ENCODE measurements at places on chromosomes 4 and X.

DNA sequence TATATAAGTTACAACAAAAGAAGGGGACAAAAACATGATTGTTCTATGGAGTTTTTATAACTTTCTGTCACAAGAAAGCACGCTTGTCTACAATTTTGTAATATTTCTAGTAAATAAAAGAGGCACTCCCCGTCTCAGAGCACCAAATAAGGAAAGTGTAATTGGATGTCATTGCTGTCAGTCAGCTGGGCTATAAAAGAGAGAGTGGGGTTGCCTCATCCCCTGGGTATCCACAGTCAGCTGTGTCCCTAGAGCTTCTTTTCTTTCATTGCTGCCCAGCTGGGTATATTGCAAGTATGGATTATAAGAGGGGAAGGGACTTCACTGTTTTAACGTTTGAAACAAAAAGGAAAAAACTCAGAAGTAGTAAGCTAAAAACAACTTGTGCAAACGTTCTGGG lies 61.3 kb downstream of the NPNT start:
- DNase-seq: peak; percentile 23

DNA sequence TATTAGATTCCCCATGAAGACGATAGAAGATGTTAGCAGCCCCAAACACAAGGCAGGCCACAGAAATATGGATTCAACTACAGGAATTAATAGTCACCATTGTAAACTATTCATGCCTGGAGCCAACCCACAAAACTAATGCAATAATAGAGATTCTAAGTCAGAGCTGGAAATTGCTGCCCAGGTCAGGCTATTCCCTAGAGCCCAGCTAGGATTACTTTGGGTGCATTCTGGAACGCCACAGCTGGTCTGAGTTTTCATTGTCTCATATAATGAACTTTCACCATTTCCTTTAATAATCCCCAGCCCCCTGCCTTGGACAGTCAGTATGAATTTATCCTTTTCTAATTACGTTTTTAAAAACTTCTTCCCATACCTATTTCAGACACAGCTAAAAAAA lies 252.6 kb downstream of the PAPSS1 start:
- DNase-seq: no peak

- DNase-seq: peak; percentile 82
Measured at GRCh38 chr4:7124689-7125442, 57.0 kb upstream of the GRPEL1 start.

GRCh38 chr4:17272154-17272553 lies 239.7 kb downstream of the QDPR start:
- DNase-seq: no peak

DNA sequence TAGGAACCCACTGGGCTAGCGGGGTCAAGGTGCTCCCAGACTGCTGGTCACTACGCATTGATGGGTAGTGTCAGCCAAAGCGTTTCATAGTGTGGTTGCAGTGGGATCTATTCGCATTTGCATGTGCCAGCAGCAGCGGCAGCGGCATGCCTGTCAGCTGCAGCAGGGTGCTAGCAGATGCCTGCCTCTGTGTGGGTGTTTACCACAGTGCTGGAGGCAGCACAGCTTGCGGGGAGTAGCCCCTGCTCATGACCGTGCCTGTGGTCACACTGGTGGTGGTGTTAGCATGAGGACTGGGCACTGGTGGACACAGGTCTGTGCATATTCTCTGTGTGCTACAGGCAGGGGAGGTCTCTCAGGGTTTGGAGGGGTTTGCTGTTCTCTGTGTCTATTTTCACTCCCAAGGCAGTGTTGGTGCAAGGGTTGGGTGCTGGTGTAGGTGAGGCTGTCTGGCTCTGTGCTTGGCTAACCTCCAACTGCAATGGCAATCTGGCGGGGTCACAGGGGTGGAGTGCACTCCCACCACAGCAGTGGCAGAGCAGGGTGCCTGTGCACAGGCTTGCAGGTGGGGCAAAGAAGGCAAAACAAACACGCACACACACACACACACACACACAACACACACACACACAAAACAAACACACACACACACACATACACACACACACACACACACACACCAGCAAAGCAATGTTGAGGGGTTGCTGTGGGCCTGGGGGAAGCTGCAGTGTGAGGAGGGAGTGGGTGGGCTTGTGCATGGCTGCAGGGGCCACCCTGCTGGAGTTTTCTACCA lies 184.4 kb downstream of the GLUD2 start:
- no peak for DNase-seq

- peak; percentile 88 for DNase-seq
Measured at GRCh38 chrX:38796946-38797345, 4.3 kb upstream of the MID1IP1 start.

DNA sequence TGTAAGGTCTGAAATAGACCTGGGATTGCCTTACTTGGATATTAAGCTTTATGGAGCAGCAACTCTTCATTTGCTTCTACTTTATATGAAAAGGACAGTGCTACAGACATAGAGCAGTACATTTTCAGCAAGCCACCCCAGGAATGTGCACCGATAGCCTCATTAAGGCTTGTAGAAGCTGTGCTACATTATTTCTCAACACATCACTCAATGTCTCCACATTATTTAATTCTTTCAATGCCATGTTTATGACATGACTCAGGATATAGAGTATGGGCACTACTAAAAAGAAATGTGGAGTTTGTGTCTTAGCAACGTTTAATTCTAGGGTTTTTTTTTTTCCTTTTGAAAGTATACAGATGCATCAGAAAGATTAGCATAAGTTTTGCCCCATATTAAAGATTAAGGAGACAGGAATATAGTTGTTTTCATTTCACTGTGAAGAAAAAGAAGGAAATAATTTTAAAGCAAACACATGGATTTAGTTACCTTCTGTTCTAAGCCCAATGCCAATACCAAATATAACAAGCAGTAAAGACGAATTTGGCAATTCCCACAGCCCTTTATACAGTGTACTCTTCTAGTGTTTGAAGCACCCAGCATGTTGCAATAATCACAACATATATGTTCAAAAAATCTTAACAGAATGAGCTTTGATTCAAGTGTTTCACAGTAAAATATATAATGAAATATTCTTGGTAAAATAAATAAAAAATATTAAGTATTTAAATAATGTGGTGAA lies 2140.1 kb upstream of the AGA start:
- peak; percentile 8 for DNase-seq

DNA sequence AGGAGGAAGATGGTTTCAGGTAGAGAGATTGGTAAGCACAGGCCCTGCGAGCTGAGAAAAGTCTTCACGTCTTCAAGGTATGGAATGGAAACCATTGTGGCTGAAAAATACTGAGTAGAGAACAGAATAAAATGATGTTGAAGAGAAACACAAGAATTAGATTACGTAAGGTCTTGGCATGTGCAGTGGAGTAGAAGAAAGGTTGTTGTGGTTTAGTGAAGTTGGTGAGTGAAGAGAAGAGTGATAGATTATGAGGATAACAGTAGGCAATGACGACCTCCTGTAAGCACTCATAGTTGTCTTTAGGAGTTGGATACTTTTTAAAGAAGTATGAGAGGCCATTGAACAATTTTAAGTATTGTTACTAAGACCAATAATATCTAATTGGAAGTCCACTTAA lies 642.6 kb downstream of the PCDH7 start:
- no peak for DNase-seq

- DNase-seq: peak; percentile 63
Measured at GRCh38 chrX:46759645-46759974, 692 bp upstream of the SLC9A7 start.

GRCh38 chr4:164381859-164382258 lies 372.1 kb upstream of the SMIM31 start:
- DNase-seq: no peak

- DNase-seq: no peak
Measured at GRCh38 chr4:47143261-47143660, 111.9 kb downstream of the GABRB1 start.

- DNase-seq: no peak
Measured at GRCh38 chr4:155822572-155822971, 43.5 kb downstream of the ASIC5 start.

DNA sequence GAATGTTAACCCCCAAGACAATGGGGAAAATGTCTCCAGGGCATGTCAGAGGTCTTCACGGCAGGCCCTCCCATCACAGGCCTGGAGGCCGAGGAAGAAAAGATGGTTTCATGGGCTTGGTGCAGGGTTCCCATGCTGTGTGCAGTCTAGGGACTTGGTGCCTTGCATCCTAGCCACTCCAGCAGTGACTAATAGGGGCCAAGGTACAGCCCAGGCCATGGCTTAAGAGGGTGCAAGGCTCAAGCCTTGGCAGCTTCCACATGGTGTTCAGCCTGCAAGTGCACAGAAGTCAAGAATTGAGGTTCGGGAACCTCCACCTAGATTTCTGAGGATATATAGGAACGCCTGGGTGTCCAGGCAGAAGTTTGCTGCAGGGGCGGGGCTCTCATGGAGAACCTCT lies 50.6 kb downstream of the BMP3 start:
- no peak for DNase-seq

DNA sequence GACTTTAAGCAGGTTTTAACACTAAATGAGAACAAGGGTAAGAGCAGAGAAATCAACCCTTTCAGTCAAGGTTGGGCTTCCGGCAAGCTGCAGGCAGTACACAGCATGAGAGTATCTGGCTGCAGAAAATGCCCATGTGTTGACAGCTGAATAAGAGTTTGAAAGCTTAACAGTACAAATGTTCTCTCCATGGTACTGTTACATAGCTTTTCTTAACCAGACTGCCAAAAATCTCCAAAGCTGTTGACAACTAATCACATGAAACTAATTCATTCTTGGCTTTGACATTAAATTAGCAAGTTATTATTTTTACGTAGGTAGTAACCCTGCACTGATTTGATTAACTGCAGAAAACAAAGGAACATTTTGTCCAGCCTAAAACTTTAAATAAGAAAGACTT lies 153.5 kb downstream of the SLC10A7 start:
- no peak for DNase-seq

GRCh38 chr4:185885075-185885474 lies 73.1 kb upstream of the SORBS2 start:
- DNase-seq: no peak

- DNase-seq: no peak
Measured at GRCh38 chr4:163556177-163556576, 61.7 kb downstream of the TMA16 start.

GRCh38 chrX:45026036-45026435 lies 153.0 kb downstream of the KDM6A start:
- DNase-seq: no peak

DNA sequence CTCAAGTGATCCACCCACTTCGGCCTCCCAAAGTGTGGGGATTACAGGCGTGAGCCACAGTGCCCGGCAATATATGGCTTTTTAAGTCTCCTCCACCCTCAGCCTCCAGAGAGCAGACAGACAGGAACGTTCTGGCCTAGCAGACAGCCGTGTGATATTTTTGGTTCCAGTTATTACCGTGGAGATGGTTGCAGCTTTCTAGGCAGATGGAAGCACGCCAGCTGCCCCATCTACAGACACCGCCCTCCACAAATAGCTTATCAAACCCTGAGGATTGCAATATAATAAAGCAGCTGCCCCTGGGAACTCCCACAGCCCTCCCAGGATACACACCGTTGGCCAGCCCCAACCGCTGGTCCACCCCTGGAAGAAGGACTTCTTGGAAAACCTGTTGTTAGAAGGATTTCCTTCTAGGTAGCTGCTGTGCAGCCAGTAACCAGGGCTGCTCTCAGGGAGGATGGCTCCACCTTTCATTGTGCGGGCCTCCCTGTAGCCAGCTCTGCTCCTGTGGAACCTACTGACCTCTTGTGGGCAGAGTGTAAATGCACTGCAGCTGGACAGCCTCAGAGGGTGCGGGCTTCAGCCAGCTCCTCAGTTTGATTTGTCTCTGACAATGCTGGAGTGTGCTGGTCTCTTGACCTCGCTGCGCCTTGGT lies 44.0 kb downstream of the SLC25A5 start:
- DNase-seq: peak; percentile 74

GRCh38 chr4:176187624-176188023 lies 7.8 kb downstream of the SPATA4 start:
- DNase-seq: no peak

- no peak for DNase-seq
Measured at GRCh38 chrX:110208092-110208491, 109.8 kb downstream of the AMMECR1 start.

- DNase-seq: no peak
Measured at GRCh38 chr4:2574863-2575262, 38.4 kb downstream of the FAM193A start.

DNA sequence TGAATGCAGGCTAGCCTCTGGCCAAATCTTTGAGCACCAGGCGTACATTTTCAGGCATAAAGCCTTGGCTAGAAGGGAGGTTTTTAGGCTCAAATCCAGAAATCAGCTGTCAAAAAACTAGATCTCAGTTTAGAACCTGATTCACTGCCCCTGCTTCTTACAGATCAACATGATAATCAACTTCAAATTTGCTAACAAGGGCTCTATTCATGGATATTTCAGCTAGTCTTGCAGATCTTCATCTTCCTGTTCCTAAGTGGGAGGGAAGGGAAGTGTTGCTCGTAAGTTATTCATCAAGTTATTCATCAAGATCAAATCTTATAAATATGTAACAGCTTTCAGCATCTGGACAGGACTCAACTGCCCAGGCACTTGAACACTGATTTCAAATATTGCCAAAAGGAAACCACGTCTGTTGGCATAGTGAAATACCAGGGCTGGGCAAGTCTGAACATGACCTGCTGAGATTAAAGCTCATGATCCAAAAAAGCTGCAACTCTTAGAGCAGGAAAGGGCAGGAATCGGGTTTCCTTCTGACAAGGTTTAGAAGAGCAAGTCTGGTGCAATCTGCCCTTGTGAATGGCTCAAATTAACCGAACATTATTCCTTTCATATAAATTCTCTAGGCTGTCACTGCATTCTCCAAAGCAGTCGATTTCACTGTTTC lies 200.3 kb downstream of the PDGFC start:
- DNase-seq: peak; percentile 63

DNA sequence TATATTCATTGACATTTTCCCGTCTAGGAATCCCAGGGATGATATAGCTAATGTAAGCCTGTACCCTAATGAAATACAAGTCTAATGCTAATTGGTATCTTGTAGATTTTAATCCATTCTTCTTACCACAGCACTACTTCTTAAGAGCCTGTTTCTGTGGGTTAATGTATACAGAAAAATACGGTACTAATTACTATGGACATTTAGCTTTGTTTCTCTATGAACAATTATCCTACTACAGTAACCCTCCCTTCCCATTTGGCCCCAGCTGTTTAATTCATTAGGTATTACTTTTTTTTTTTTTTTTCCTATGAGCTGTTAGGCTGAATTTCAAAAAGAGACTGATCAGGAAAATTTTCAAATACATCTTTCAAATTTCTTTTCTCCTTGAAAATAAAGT lies 245.1 kb upstream of the SLC7A11 start:
- DNase-seq: no peak

DNA sequence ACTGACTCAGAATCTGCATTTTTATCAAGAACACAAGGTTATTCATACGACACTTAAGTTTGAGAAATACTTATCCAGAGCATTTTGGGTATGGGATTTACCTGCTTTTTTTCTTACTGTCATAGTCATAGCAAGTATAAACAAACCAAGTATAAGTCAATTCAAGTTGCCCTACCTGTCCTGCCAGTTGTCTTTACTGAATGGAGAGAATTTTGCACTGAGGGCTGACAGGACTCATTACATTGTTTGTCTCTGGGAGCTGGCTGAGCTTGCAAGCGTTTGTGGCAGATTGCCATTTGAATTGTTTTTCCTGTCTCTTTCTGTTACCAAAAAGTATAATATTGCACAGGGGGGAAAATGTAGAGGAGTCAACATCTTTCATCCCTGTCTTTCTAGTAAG lies 278.9 kb upstream of the MAGEC2 start:
- no peak for DNase-seq

- peak; percentile 68 for DNase-seq
Measured at GRCh38 chrX:44071847-44072551, 98.8 kb upstream of the NDP start.
